Esophagus squamous epithelium (tissue), 5 donors: ENCODE measurements at places on chromosomes 7 and 10.
A peak's percentile ranks its signal among the peaks of the same experiment; 100 is the strongest.

DNA sequence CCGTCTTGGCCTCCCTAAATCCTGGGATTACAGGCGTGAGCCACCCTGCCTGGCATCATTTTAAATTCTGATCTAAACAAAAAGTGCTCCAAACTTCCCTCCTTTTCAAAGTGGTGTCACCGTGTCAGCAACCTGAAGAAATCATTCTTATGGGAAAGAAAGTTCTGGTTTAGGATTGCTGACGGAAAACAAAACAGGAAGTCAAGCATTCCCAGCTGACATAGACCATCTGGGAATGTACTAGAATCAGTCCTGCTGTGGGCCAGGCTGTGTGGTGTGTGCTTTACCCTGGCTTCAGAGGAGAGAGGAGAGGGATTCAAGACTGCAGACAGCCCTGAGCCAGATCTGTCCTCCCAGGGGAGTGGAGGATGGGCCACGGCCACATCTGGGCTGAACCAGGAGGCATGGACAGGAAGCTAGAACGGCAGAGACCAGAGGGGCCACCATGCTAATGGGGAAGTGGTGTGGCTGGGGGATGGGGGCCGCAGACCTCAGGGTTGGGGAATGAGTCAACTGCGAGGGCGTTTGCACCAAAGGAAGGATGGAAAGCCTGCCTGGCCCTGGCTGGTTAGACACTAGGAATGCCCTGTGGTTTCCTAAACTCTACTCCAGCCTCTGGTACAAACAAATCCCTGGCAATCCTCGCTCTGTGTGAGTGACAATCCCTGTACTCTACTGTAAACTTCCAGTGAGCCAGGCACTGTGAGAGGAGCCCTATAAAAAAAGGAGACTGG lies 16.7 kb upstream of the CLIP2 start:
- peak; percentile 42 for DNase-seq

- DNase-seq = no peak
These were observed 545.8 kb upstream of the NRP1 start for GRCh38 chr10:33880291-33880690.

GRCh38 chr7:100071018-100071723 lies 10.4 kb downstream of the ZNF3 start:
- DNase-seq = no peak

- DNase-seq = peak; percentile 17
These were observed 3.6 kb downstream of the NPM3 start for GRCh38 chr10:101779544-101780186.

GRCh38 chr7:52114509-52114908 lies 797.9 kb upstream of the COBL start:
- no peak for DNase-seq

GRCh38 chr7:36019538-36019937 lies 133.5 kb upstream of the EEPD1 start:
- DNase-seq = no peak

- no peak for DNase-seq
These were observed 167.5 kb downstream of the RNLS start for GRCh38 chr10:88415533-88416130.

DNA sequence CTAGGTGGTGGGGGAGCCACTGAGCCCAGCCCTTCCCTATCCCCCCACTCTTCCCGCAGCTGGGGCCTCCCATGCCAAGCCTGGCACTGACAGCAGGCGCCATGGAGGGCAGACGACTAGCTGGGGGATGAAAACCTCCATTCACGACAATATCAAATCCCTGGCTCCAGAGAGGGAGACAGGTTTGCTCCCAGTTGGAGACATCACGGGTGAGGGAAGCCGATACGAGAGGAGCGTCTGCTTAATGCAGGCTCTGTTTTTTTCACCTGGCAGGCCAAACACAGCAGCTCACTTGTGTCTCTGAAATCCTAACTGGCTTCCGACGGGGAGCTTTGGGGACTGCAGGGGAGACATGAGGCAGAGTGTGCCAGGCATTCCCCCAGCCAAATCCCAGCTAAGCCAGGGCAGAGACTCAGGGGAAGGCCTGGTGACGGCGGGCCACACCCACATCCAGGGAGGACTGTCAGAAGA lies 307.4 kb upstream of the ZMIZ1 start:
- no peak for DNase-seq

GRCh38 chr10:71623098-71623985 lies 96.2 kb downstream of the C10orf105 start:
- DNase-seq = no peak

DNA sequence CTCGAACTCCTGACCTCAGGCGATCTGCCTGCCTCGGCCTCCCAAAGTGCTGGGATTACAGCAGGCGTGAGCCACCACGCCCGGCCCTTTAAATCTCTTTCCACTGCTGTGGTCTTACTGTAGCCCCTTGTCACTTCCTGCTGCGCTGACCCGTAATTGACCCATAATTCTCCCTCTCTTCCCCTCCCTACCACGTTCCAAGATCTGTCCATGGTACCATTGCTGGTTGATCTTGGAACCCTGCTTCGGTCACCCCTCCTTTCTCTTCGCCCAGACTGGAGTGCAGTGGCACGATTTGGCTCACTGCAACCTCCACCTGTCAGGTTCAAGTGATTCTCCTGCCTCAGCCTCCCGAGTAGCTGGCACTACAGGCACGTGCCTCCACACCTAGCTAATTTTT lies 6.5 kb downstream of the POR start:
- no peak for DNase-seq

- no peak for DNase-seq
These were observed 80.1 kb downstream of the OSBPL3 start for GRCh38 chr7:24899905-24900304.

DNA sequence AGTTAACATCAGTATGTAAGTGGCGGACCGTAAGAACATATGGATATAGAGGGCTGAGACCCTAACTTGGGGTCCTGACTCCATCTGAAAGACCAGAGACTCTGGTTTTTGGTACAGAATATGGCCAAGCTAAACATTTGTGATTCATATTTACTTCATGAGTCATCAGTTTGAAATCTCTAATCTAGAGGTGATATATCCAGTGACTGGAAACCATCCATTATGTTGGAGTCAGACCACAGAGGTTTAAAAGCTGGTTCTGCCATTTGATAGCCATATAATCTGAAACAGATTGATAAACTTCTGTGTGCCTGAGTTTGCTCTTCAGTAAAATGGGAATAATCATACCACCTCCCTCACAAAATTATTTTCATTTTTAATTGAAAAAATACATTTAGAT lies 505.3 kb downstream of the SORCS3 start:
- no peak for DNase-seq

DNA sequence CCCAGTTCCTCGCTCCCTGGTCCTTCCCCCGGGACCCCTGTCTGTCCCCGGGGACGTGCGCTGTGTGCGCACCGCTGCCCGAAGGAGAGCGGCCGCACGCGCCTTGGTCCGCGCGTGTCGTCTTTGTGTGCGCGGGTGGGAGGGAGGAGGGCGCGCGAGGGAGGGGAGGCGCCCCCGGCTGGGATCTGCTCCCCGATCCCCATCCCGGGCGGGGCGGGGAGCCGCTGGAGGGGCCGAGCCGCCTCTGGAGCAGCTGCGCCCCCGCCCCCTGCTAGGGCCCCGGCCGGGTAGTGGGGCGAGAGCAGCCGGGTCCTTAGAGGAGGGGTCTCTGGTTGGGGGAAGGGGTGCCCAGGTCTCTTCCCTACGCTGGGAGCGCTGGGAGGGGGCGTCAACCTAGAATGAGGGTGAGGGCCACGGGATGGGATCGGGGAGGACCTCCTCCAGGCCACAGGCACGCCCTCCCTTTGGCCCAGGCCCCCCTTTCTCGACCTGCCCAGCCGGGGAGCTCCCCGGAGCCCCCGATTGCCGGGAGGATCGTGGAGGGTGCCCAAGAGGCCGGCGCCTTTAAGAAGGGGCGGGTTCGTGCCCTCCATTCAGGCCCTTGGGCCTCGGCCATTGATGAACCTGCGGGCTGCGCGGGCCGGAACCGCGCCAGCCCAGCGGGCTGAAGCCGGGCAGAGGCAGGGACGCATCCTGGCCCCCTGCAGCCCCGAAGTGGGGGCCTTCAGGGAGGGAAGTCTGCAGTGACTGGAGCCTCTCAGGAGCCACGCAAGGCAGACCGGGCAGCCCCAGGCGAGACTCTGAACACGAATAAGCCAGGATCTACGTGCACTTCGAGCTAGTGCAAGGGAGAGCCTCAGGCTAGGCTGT lies 678 bp downstream of the SH2B2 start:
- no peak for DNase-seq

DNA sequence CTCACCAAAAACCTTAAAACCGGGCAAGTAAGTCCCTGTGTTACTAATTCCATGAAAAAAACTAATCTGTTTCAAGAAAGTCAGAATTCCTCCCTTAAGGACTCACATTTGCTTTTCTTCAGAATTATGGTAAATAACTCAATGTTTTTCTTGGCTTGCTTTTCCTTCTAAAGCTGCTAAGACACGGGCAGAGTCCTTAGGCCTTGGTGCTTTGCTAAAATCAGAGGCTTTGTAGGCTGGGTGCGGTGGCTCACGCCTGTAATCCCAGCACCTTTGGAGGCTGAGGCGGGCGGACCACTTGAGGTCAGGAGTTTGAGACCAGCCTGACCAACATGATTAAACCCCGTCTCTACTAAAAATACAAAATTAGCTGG lies 32.0 kb downstream of the GNA12 start:
- no peak for DNase-seq
